Stimulated activated CD4-positive, alpha-beta T cell treated with anti-CD3 and anti-CD28 coated beads, Interleukin-1b, Interleukin-23, amount 100 ng/mL, for 4 hours (primary cell): ENCODE measurements at places on chromosomes 2 and 18.

GRCh38 chr2:84879584-84880394 is 1.1 kb downstream of the TRABD2A start:
- no peak for DNase-seq

DNA sequence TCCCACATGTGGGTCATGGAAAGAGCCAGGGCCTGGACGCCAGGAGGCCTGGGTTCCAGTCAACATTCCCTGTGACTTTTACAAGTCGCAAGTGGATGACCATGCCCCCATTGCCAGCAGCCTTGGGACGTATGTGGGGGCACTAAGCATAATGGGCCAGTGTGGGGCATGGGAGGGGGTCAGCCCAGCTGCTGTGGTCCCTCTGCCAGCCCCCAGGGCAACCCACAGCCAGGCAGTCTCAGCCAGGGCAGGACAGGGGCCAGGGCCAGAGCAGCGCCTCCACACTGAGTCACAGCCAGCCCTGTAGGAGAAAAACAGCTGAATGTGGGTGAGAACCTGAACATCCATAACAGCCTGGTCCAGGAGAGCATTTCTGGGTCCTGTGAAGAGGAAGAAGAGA is 173.2 kb downstream of the GFPT1 start:
- no peak for DNase-seq

DNA sequence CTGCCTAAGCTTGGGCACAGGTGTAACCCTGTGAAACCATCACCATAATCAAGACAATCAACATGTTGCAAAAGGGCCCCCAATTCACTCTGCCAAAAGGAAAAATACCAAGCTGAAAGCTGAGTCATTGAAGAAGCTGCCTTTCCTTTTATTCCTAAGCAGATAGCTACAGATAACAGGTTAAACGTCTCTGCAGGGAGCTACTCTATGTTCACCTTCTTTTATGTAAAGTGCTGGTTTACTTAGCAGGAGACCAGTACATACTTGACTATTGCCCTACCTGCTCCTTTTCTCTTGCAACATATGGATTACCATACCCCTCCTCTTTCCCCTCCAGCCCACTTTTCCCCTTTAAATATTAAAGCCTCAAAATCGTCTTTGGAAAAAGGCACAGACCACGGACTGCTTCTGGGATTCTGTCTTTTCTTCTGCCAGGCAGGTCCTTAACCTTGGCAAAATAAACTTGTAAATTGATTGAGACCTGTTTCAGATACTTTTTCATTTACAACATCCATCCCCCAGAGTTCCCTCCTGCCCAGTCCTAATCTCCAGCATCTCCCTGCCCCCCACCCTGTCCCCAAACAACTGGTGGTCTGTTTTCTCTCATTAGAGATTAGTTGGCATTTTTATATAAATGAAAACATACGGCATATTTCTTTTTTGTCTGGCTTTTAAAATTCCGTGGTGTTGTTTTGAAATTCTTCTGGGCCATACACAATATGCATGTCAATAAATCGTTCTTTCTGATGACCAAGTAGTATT is 37.8 kb upstream of the LDLRAD4 start:
- no peak for DNase-seq

DNA sequence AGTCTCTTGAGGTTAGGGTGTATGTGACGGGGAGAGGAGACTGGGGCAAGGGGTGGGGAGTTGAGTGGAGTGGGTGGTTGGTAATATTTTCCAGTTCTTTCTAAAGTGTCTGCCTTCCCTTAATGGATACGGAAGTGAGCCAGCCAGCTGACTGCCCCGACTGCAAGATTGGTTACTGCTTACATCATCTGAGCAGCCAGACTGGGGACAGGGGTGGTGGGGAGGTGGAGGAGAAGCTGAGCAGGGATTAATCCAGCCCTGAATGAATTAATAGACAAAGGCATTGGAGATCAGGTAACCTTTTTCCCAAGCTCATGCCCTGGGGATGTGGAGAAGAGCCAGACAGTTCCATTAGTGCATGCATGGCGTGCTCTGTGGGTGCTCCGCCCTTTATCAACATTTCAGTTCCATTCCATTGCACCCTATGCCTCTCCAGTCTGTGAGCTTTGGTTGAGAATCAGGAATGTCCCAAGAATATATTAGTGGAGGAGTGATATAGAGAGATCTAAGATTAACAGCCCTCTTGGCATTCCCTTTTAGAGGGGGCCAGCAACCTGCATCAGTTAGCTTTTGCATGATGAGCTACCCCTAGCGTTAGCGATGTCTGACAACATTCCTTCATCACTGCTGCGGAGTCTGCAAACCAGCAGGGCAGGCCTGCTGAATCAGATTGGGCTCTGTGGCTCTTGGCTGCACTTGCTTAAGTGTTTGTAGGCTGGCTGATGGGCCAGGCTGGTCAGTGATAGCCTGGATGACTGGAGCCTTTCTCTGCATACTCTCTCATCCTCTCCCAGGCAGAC is 67.4 kb downstream of the TNP1 start:
- no peak for DNase-seq

GRCh38 chr2:205858275-205858674 is 176.0 kb downstream of the NRP2 start:
- no peak for DNase-seq

DNA sequence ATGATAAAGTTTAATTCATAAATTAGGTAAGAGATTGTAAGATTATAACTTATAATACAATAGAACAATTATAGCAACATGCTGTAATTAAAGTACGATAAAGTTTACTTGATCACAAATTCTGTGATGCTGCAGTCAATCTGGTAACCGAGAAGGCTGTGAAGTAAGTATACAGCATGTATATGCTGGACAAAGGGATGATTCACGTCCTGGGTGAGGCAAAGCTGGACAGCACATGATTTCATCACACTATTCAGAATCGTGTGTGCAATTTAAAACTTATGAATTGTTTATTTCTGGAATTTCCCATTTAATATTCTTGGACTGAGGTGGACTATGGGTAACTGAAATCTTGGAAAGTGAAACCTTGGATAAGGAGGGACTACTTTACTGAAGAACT is 522.2 kb upstream of the CNTNAP5 start:
- no peak for DNase-seq

DNA sequence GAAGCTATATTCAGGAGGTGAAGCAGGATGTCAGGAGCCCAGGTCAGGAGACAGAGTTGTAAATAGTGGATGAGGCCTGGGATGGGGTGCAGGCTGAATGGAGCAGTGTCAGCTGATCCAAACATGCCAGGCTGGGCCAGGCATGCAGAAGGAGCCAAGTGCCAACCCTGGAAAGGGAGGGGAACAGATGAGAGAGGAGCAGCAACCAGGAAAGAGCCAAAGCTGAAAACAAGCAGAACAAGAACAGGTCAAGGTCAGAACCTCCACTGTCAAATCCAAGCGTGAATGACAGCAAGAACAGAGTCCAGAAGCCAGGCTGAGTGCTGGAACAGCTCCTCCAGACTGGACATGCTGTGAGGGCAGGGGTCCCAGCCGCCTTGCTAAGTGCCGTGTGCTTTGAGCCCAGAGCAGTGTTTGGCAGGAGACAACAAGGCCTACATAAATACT is 49.2 kb upstream of the PPP1CB start:
- no peak for DNase-seq
